Tibial nerve (tissue), 4 donors: ENCODE measurements at places on chromosomes 1 and 21.

GRCh38 chr1:33267468-33268205 is 11.3 kb downstream of the ZNF362 start:
- no peak for DNase-seq

DNA sequence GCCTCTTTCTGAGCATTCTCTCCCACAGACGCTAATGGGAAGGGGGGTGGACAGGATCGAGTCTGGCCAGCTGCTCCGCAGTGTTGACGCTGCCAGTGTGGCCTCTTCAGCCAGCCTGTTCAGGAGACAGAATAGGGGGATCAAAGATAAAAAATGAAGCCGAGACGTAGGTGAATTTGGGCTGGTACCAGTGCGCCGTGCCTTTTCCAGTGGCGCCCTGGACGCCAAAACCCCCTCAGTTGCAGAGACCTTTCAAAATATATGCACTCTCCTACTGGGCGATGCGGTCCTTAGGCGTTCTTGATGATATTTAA is 1.1 kb downstream of the TTC3 start:
- no peak for DNase-seq

DNA sequence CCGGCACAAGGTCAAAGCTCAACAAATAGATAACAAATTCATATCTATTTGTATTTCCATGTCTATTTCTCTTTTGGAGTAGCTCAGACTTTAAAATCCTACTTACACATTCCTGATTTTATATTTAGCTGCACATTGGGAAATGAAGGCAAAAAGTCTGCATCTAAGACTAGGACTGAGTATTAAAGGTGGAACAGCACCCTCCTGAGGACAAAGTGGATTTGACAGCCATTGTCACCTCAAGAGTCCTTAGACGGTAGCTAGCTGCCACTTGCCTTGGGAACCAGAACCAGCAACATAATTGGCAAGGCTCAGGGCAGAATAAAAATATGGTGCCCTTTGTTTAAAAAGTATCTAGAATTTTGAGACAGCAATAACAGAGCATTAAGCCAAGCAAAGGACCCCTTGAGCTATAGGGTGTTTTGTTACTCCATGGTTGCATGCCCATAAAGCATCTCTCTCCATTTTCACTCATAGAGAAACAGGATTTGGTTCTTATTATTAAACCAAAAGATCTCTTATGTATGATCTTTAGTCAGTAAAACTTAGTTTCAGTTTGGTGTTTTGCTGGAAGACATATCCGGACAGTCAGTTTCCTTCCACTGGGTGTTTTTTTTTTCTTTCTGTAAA is 30.0 kb upstream of the SGIP1 start:
- no peak for DNase-seq

- DNase-seq: no peak
These were observed 83.5 kb downstream of the SYF2 start for GRCh38 chr1:25148673-25149300.

GRCh38 chr1:204398197-204399125 is 13.2 kb downstream of the PPP1R15B start:
- DNase-seq: no peak

DNA sequence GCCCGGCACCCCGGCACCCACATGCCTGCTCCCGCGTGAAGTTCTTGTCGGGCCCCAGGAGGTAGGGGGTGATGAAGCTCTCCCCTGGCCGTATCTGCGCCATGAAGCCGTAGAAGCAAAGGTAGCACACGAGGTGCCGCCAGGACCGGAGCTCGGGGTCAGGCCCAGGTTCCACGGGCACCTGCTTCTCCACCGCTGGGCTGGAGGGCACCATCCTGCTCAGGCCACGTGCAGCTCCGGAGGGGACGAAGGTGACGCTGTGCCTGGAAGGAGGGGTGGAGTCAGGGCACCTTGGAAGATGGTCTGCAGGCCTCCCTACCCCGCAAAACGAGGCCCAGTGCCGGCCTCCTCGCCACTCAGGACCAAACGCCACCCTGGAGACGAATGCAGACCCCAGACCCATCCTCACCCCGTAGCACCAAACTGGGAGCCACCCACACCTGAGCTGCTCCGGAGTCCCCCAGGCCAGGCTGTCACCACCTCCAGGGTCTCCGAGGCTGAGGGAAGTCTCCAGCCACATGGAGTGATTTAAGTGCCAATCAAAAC is 4.4 kb downstream of the SLC19A1 start:
- DNase-seq: no peak
